ENCODE measurements at places on chromosomes 4 and X.
A peak's percentile ranks its signal among the peaks of the same experiment; 100 is the strongest.

- DNase-seq = no peak
Observed at GRCh38 chr4:122224348-122224747, 72.2 kb downstream of the BLTP1 start.

- no peak for DNase-seq
Observed at GRCh38 chr4:42277291-42277690, 120.0 kb upstream of the SHISA3 start.

GRCh38 chr4:31059753-31060522, 339.8 kb downstream of the PCDH7 start:
- no peak for DNase-seq

DNA sequence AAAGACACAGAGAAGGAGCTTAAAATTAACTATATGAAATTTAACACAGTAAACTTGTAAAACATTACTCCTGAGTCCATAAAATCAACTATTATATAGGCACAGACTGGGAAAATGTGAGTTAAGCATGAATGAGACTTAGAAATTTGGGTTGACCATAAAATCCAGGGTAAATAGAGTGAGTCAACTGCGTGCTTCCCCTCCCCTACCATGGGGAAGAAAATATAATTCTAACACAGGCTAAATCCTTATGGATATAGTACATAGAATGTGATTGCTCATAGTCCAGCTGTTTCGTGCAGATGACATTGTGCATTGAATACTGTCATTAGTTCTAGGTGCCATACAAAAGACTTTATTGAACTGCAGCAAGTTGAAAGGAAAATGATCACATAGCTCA, 42.2 kb downstream of the KLHL5 start:
- no peak for DNase-seq

DNA sequence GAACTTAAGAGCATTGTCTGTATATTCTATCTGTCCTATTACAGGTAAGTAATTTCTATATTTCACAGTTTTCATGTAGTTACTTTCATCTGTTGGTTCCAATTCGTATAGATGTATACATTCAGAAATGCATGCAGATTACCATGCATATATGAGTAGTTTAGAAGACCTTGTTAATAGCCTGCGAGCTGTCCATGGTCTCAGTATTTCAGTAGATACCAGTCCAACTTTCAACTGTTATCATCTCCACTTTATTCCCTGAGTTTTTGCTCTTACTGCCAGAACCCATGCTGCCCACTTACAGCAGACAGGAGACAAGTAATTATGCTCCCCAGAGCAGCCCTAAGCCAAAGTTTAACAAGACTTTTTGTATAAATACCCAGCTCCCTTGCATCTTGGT, 37.7 kb downstream of the VEGFC start:
- no peak for DNase-seq

GRCh38 chrX:48616576-48616975, 19.3 kb downstream of the WDR13 start:
- DNase-seq = no peak

DNA sequence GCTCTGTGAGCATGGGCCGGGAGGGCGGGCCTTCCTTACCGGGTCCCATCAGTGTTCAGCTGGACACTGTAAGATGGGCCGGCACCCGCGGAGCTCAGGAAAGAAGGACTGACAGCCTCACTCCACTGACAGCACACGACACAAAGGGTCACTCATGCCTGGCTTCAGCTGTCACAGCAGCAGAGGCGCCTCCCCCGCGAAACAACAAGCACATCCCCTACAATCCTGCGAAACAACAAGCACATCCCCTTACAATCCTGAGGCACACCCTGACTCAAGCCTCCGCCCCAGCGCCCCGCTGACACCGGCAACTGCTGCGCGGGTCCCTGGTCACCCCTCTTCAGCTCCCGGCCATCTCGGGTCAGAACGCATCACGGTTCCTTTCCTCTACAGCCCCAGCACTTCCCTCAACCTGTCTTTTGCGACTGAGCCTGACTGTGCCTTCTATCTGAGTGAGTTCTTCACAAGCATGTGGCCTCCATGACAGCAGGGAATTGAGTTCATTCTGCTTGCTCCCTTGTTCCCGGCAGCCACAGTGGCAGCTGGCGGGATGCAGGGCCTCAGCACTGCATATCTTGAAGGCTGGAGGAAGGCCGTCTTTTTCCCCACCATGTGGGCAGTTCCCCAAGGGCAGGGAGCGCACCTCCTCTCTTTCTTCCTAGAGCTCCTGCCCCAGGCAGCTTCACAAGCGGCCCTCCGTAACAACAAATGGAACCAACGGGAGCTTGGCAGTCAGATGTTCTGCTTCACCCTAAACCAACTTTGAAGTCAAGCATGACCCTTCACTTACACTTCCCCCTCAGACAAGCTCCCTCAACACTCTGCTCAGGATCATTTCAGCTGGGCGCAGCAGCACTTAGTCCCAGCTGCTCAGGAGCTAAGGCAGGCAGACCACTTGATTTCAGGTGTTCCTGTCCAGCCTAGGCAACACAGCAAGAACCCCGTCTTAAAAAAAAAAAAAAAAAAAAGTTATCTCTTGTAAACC, 39.6 kb downstream of the SCD5 start:
- no peak for DNase-seq

DNA sequence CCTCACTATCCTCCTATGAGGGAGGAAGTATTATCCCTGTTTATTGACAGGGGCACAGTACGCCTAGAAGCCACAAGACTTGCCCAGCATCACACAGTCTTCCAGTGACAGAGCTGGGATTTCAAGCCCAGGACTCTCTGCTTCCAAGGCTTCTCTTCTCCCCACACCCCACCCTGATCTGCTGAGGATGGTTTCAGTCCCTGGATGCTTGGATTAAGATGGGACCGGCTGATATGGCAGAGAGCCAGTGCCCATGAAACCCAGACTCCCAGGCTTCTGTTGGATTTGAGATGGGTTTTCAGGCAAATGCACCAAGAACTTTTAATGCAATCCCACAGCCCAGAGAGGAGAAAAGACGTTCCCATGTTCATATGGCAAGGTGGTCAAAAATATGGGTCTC, 23.2 kb downstream of the EFNB1 start:
- DNase-seq = no peak

- no peak for DNase-seq
Observed at GRCh38 chr4:147589586-147589985, 27.6 kb upstream of the TMEM184C start.

- no peak for DNase-seq
Observed at GRCh38 chrX:72313707-72314641, 8.3 kb upstream of the CITED1 start.

DNA sequence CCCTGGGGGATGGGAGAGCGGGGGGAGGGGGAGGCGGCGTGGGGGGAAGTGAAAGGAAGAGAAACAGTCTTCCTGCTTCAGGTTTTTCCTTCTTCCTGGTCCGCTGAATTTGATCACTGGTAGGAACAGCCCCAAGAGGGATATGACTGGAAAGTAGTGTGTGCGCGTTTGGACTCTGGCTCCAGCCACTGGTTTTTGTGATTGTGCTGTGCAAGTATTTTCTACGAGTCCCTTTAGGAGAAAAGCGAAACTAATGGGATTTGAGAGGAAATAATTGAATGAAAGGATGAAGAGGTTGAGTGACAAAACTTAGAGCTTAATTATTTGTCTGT, 836 bp downstream of the PRRG1 start:
- DNase-seq = no peak

DNA sequence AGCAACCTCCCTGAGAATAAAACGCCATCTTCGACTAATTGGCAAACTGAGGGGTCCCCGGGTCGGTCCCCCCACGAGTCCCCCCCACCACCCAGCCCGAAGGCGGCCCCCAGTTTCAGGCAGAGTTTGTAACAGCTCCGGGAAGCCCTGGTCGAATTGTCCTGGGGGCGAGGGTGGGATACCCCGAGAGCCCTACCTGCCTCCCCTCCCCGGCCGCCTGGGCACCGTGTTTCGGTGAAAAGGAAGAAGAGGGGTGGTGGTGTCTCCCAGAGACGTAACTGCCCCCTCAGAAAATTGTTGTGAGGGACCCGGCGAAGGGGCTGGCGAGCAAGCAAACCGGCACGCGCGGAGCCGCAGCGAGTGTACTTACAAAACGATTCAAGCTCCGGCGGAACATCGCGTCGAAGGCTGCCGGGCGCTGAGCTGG, 1.2 kb downstream of the ATP11C start:
- DNase-seq = no peak

GRCh38 chr4:168923526-168924194, 86.4 kb downstream of the CBR4 start:
- DNase-seq = peak; percentile 40

DNA sequence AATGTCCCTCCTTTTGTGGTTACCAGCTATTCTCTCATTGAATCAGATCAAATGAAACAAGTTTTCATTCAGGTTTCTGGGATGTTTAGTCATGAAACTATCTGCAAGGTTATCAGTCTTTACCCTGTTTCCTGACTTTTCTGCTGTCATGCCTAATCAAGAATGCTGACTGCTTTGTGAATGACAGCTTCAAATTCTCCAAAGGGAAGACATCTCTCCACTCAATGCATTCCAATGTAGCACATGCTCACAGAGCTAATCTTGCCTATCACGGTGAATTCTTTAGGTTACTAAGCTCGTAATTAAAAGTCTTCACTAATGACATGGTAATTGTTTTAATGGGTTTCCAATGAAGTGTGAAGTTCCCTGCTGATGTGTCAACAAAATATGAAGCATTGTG, 1068.5 kb downstream of the PCDH7 start:
- DNase-seq = peak; percentile 27

DNA sequence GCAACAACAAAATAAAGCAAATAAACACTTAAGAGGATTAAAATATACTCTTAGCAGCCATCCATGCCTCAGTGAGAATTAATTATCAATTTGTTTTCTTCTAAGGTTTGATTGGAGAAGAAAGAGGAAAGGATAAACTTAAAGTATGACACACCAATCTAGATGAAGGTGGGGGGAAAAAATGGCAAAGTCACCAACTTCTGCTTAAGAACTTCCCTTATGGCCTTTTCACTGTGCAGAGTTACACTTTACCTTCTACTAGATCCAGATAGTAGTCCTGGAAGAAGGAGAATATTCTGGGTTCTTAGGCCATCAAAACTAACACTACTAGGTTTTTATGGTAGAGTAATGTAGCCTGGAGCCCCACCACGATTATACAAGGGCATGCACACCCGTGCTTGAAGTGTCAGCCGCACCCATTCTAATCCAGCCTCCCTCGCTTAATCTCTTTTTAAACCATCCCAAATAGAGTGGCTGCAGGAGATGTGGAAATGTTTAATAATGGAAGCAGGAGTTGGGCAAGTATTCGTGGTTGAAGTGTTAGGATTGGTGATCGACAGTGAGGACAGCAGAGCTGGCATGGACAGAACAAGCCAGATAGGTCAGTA, 14.1 kb downstream of the ENPEP start:
- no peak for DNase-seq

DNA sequence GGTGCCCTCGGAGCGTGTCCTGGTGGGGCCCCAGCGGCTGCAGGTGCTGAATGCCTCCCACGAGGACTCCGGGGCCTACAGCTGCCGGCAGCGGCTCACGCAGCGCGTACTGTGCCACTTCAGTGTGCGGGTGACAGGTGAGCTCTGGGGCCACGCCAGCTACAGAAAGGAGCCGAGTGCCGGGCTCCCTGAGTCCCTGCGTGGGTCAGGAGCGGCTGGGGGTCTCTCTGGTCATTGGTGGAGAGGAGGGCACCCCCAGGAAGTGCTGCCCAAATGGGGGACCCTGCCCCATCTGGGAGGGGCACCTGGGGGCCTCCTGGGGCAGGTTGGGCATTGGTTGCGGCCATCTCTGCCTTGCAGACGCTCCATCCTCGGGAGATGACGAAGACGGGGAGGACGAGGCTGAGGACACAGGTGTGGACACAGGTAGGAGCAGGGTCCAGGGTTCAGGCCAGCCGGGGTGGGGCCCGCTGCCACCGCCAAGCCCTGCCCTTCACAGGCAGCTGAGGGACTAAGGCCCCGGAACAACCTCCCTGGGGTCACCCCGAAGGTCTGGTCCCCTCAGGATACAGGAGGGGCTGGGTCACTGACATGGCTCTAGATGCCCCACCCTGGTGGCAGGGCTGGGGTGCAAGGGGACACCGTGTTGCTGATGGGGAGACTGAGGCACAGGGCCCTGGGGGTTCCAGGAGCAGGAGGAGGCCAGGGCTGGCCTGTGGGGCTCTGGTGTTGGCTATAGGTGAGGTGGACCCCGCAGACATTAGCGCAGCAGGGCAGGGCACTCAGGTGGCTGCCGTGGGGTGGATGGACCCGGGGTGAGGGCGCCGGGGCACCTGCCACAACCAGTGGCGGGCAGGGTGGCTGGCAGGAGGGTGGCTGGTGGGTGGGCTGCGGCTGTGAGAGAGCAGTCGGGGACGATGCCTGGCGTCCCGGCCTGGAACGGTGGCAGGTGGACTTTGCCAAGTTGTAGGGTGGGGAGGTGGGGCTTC, 6.6 kb downstream of the FGFR3 start:
- DNase-seq = no peak

Data from kidney glomerular epithelial cell (primary cell).